ENCODE measurements at places on chromosomes 1 and 21. TPM values are rescaled to one million over a fixed set of nuclear protein-coding genes. Genes with fewer than 3 reads are reported as not detected.
A peak's percentile ranks its signal among the peaks of the same experiment; 100 is the strongest.

DNA sequence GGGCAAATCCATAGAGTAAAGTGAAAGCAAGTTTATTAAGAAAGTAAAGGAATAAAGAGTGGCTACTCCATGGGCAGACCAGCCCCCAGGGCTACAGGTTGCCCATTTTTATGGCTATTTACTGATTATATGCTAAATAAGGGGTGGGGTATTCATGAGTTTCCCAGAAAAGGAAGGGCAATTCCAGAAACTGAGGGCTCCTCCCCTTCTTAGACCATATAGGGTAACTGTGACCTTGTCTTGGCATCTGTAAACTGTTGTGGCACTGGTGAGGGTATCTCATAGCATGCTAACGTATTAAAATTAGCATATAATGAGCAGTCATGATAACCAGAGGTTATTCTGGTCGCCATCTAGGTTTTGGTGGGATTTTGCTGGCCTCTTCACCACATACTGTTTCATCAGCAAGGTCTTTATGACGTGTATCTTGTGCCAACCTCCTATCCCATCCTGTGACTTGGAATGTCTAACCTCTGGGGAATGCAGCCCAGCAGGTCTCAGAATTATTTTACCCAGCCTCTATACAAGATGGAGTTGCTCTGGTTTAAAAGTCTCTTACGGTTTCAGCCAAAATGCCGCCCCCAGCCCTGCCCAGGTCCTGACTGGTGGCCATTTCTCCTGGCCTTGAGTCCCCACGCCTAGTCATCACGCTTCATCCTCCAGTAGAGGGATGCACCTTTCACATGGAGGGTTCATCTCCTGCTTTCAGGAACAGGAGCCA is 982 bp upstream of the TRIM17 start:
- no peak for DNase-seq

- DNase-seq, result peak; percentile 93
Observed at GRCh38 chr21:44011579-44012473, at the start of gene TRAPPC10. TRAPPC10 (plus strand) TSS chr21:44012309; CDS start chr21:44012494, 185 bp downstream.

- DNase-seq, result peak; percentile 98
Observed at GRCh38 chr1:181255270-181255929, 166.9 kb downstream of the IER5 start.

DNA sequence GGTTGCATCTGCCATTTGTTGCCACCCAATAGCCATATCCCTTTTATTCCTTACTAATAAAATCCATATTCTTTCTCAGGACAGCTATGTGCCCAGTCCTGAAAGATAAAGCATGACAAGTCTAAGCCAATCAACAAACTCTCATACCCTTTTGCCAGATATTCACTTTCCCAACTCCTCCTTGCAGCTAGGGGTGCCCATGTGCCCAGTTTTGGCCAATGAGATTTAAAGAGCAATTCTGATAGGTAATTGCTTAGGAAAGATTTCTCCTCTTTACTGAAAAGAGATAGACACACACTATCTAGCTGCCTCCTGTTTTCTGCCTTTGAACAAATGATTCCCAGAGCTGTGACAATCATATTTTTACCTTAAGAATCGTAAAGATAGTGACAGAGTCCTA is 55.1 kb upstream of the LRRC8D start:
- DNase-seq, result no peak

- DNase-seq, result no peak
Observed at GRCh38 chr1:2946291-2946690, 75.0 kb upstream of the ACTRT2 start.

GRCh38 chr1:6494627-6495026 is 3.2 kb upstream of the PLEKHG5 start:
- no peak for DNase-seq

GRCh38 chr1:240278082-240278481 is 186.4 kb downstream of the FMN2 start:
- no peak for DNase-seq

- no peak for DNase-seq
Observed at GRCh38 chr1:2948001-2948750, 73.1 kb upstream of the ACTRT2 start.

- no peak for DNase-seq
Observed at GRCh38 chr21:41378849-41379248, 17.0 kb downstream of the MX2 start.

GRCh38 chr1:79695138-79695537 is 688.6 kb upstream of the ADGRL4 start:
- DNase-seq, result no peak

- DNase-seq, result no peak
Observed at GRCh38 chr1:21604208-21604957, 64.8 kb downstream of the RAP1GAP start.

DNA sequence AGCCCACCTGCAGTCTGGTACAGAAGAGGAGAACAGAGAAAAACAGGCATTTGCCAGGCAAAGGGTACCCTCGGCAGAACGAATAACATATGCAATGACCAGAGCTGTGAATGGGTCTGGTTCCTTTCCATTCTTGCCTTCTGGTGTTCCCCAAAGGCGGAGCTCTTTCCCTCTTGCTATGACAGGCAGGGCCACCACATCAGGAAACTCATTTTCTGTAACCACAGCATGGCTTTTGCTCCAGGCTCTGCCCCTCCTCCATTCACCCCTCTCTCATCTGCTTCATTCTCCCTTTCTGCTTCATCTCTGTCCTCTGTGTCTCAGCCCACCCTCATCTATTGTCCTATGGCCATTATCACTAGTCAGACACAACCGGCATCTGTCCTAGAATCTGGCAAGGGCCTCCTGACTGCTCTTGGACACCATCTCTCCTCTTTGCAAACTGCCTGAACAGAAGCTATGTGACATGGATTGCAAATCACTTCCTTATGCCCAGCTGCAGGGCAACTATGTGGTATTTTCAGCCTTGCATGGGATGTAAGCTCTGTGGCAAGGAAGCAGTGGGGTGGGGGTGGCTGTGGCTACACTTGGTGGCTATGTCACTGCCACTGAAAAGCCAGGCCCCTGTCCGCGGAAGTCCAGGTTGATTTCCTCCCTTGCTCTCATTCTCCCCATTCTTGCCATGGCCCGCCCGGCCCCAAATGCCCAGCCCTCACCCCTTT is 78.8 kb upstream of the ABCD3 start:
- DNase-seq, result no peak

GRCh38 chr21:25970254-25970930 is 200.2 kb downstream of the APP start:
- DNase-seq, result no peak

AMIGO1 gene
- 1.3 TPM for total RNA-seq

OPTC gene
- total RNA-seq, result not detected

SPRR5 gene
- total RNA-seq, result not detected

CASQ1 gene
- total RNA-seq, result not detected
